ENCODE measurements at places on chromosomes 6 and 20.

GRCh38 chr6:21436625-21437024, 156.9 kb upstream of the SOX4 start:
- no peak for DNase-seq

GRCh38 chr6:132813173-132813856, 1.1 kb upstream of the RPS12 start:
- no peak for DNase-seq

DNA sequence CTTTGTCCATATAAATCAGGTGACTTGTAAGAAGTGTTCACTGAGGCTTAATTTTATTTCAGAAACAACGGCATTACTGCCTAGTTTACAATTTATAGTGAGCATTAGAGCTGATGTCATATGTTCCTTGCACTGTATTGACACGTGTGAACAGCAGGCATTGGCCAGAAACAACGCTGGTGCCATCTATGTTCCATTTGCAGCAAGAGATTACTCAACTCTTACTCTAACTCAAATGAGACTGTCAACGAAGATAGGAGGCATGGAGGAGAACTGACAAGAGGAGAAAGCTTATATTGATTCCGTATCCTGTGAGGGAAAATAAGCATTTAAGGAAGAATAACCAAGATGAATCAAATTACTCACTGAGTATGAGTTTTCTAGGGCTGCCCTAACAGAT, 48.4 kb downstream of the MTFR2 start:
- no peak for DNase-seq

- no peak for DNase-seq
These were observed 108.7 kb downstream of the CARMIL1 start for GRCh38 chr6:25387911-25388310.

- no peak for DNase-seq
These were observed 12.4 kb upstream of the SRSF3 start for GRCh38 chr6:36581716-36582115.

GRCh38 chr20:18585134-18585533, 2.7 kb upstream of the DTD1 start:
- DNase-seq = no peak

- DNase-seq = no peak
These were observed 54.8 kb downstream of the ADGRB3 start for GRCh38 chr6:68689910-68690309.

DNA sequence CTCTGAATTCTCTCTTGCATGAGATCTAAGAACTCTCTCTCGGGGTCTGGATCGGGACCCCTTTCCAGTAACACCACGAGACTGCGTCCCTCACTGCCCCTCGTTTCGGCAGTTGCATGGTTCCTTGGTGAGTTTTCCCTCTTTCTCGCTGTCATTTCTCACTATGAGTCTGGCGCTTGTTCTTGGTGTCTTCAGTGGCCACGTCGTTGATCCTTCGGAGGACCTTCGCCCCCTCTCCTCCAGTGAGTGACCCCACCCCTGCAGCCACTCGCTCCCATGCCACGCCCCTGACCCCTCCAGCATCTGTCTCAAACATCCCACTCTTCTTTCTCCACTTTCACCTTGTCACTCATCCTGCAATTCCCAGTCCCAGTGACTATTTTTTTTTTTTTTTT, 23.0 kb downstream of the SYNJ2 start:
- no peak for DNase-seq

DNA sequence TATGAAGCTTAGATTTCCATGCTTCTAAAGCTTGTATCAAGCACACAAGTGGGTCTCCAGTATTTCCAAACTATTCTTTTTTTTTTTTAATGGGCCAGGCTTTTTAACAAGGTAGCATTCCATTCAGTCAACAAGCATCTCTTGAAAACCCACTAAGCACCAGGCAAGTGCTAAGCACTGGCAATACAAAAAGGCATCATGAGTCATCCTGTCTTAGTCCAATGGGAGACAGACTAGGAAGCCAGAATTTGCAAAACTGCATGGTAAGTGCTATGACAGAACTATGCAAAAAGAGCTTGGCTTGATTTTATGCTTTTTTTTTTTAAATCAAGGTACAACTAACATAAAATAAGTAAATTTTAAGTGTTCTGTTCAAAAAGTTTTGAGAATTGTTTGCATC, 109.3 kb upstream of the DST start:
- no peak for DNase-seq

DNA sequence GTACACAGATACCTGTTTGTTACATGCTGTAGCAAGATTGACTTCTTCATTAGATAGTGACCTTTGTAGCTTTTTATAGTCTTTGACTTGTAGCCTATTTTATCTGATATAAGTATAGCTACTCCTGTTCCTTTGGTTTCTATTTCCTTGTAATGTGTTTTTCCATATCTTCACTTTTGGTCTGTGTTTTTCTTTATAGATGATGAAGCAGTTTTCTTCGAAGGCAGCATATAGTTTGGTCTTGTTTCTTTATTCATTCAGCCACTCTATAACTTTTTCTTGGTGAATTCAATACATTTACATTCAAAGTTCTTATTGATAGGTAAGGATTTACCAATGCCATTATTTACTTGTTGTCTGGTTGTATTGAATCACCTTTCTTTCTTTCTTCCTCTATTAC, 1357.3 kb upstream of the EYS start:
- DNase-seq = no peak

- DNase-seq = no peak
These were observed 72.0 kb downstream of the CHMP4B start for GRCh38 chr20:33883164-33883563.

- no peak for DNase-seq
These were observed 29.9 kb downstream of the ABHD12 start for GRCh38 chr20:25360631-25361286.

GRCh38 chr20:57211908-57212533, 54.4 kb downstream of the BMP7 start:
- no peak for DNase-seq

GRCh38 chr20:515696-516095, 27.9 kb downstream of the CSNK2A1 start:
- DNase-seq = no peak

GRCh38 chr20:62546606-62547005, 70.8 kb upstream of the GATA5 start:
- no peak for DNase-seq

DNA sequence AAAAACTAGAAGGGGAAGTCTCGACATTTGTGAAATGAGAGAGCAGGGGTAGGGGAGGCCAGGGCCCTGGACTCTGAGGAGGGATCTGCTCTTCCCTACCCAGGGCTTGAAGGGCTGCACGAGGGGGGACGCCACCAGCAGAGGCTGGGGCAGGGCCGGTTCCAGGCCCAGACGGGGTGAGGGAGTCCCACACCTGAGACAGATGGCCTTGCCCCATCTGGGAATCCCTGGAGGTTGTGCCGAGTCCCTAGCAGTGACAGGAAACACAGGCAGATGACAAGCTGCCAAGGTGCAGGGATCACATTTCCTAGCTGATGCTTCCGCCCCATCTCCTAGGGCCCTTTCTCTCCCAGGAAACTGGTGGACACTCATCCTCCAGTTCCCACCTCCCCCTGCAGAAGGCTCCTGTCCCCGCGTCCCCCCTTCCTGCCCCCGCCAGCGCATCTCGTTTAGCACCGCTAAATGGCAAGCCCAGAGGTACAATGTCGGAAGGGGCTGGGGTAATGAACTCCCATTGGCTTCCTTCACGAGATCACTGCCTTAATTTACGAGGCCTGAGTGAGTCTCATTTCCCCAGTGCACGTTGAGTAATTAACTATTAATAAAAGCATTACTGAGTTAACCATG, 35.2 kb upstream of the CDH22 start:
- no peak for DNase-seq

DNA sequence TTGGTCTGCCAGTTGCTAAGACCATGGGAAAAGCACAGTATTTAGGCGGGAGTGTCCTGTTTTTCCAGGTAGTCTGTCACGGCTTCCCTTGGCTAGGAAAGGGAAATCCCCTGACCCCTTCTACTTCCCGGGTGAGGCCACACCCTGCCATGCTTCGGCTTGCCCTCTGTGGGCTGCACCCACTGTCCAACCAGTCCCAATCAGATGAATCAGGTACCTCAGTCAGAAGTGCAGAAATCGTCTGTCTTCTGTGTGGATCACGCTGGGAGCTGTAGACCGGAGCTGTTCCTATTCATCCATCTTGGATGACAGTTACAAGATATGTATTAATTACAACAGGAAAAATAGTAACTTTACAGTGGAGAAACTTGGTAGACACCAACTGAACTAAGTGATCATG, 188.2 kb downstream of the TPBG start:
- no peak for DNase-seq

- DNase-seq = no peak
These were observed 44.4 kb downstream of the HDDC2 start for GRCh38 chr6:125257351-125257750.

- no peak for DNase-seq
These were observed 67.9 kb downstream of the IGF2R start for GRCh38 chr6:160036790-160037206.

DNA sequence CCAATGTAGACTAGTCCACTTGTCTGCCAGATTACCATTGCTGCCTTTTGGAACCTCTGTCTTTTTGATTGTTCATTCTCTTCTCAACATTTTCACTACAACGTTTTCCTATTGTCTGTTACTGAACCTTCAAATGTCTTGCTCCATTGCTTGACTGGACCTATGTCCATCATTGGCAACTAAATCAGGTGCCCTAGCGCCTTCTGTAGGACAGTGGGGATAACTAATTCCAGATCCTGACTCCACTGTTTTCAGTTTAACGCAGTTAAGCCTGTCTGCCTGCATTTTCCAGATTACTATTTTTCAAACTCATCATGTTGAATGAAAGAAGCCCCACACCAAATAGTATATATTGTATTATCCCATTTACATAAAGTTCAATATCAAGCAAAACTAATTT, 433.6 kb downstream of the RNF144B start:
- DNase-seq = no peak

GRCh38 chr6:1941534-1941933, 303.9 kb downstream of the GMDS start:
- no peak for DNase-seq

DNA sequence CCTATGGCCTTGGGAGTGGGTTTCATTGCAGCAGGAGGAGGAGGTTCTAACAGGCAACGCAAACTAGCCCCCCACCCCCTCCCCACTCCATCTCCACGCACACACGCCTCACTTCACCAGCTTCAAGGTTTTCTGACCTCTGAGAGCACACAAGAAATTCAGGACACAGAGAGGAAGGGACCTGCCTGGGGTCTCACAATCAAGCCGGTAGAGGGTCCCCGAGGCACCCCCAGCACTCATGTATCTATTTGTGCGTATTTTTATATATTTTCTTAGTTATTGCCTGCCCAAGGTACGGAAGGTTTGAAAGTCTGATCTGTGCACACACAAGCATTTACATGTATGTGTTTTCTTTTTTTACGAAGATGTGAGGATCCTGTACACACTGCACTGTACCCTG, 16.9 kb downstream of the MDFI start:
- no peak for DNase-seq

- DNase-seq = no peak
These were observed 903 bp downstream of the CNKSR3 start for GRCh38 chr6:154509421-154510143.

DNA sequence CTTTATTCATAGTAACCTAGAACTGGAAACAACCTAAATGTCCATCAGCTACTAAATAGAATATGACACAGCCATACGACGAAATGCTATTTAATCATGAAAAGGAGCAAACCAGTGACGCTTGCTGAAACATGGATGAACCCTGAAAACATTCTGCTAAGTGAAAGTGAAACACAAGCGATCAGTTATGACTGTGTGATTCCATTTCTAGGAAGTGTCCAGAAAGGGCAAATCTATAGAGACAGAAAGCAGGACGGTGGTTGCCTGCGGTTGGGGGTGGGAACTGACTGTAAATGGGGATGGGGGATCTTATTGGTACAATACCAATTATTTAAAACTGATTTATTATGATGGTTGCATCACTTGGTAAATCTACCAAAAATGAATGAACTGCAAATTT, 126.8 kb downstream of the IPCEF1 start:
- peak; percentile 51 for DNase-seq

DNA sequence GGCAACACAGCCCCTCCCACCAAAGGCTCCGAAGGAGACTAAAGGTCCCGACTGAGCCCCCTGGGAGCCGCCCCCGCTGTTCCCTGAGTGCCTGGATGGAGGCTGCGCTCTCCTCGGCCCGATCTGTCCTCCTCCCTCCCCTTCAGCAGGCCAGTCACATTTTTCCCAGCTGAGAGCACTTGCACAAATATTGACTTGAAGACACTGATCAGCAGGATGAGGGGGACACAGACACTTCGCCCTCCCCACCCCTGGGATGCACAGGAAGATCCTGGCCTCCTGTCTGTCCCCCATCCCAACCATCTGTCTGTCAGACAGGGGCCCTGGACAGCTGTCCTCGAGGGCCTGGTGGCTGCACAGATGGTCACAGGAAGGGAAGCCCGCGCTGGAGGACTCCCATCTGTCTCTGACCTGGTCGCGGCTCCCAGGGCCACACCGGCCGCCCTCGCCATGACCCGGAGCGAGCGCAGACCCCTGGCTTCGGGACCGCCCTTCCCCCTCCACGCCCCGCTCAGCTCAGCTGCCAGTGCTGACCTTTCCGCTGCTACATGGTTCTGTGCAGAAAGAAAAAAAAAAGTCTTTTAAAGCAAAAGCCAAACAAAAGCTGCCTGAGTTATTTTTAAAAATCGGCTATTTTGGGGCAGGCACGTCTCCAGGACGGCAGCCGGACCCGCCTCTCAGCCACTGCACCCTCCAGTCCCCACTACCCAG, 11.1 kb downstream of the LAMA5 start:
- no peak for DNase-seq

- DNase-seq = no peak
These were observed 4.3 kb upstream of the AKIRIN2 start for GRCh38 chr6:87706187-87706966.

DNA sequence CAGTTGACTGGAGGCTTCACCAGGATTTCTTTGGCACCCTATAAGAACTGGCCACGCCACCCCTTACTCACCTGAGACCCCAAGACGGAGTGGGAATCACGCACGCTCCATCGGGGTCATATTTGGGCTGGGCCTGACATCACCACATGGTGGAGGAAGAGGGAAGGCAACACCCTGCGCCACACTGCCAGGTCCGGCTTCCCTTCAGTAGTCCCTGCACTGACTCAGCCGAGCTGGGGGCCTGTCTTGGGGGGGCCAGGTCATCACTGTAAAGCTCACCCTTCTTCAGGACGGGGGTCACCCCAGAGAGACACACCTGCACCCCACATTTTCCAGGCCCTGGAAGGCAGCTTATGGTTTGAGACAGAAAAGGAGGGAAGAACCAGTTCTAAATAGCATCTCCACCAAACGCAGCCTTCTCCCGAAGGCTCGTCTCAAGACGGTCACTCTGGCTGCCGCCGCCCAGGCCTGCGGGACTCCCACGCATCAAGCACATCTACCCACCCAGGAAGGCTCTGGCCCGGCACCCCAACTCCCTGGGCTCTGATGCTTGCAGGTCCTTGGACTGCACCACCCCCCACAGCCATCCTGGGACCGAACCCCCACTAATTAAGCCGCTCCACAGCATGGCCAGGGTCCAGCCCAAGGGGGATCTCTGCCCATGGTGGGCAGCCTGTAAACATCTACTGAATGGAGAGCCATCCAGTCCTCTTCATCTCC, 51.8 kb downstream of the GINS1 start:
- no peak for DNase-seq

- no peak for DNase-seq
These were observed 82.4 kb downstream of the SLC2A10 start for GRCh38 chr20:46791722-46792416.

- no peak for DNase-seq
These were observed 4.7 kb downstream of the SLC2A10 start for GRCh38 chr20:46713957-46714834.

GRCh38 chr6:26240157-26241032, 124.6 kb upstream of the BTN3A2 start:
- peak; percentile 67 for DNase-seq
